ENCODE measurements at places on chromosomes 2 and 18.

GRCh38 chr2:104052356-104052755, 801.6 kb upstream of the POU3F3 start:
- DNase-seq = no peak

DNA sequence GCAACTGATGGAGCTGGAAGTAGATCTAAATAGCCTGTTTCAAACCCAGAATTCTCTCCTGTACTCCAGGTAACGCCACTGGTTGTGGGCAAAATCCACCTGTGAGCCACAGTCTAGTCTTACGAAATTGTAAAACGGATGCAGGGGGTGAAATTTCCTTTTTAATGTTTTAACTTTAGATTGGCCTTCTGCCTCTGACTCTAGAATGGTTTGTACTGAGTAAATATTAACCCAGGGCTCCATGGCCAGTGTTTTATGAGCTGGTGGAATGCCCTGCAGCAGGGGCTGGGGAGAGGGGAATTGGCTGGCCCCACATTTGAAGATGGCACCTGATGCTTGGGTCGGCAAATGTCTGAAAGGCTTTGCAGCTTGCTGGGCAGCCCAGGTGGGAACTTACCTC, 156.6 kb downstream of the MYCN start:
- peak; percentile 21 for DNase-seq

DNA sequence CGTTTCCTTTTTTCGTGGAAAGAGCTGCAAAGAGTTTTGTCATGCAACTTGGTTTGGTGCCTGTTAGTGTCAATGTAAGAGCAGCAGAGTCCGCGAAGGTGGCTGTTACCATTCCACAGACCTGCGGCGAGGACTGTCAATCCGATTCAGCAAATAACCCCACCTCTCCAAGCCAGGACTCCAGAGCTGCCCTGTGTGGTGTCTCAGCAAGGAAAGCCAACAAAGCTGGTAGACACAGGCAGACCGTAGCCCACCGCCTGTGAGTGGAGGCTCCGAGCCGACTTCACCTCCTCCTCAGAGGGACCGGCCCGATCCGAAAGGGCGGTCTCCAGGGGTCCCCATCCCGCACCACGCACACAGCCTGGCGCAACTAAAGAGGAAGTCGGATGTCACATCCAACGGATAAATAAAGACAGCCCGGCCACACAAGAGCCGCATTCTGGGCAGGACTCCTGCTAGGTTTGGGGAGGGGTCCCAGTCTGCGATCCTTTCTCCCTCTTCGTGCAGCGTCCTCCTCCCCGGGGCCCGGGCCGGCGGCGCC, 819 bp downstream of the ANKRD44 start:
- no peak for DNase-seq

GRCh38 chr2:177738461-177739235, 333.9 kb downstream of the PDE11A start:
- no peak for DNase-seq

DNA sequence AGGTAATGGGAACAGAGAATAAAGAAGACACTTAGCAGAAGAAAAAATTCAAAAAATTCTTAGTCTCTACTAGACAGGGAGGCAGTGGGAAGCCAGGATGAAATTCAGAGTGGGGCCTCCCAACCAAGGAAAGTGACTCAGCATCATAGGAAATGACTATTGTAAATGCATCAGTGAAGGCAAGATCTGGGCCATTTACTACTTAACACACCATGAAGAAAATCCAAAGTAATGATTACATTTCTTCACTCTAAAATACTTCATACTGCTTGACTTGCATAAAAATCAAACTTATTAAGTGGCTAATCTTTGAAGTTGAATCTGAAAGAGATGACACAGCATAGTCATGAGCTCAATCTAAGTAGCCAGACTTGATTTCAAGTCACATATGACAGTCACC, 405.8 kb upstream of the SLC39A10 start:
- no peak for DNase-seq

DNA sequence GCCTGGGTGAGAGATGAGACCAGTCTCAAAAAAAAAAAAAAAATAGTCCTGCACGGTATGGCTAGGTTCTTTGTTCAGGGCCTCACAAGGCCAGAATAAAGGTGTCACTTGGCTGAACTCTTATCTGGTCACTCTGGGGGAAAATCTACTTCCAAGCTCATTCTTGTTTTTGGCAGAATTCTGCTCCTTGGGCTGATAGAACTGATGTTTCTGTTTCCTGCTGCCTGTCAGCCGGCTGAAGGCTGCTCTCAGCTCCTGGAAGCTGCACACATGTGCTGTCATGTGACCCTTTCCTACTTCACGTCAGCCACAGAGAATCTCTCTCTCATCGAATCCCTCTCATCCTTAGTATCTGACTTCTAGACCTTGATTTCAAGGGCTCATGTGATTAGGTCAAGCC, 10.4 kb downstream of the CSRNP3 start:
- DNase-seq = no peak

DNA sequence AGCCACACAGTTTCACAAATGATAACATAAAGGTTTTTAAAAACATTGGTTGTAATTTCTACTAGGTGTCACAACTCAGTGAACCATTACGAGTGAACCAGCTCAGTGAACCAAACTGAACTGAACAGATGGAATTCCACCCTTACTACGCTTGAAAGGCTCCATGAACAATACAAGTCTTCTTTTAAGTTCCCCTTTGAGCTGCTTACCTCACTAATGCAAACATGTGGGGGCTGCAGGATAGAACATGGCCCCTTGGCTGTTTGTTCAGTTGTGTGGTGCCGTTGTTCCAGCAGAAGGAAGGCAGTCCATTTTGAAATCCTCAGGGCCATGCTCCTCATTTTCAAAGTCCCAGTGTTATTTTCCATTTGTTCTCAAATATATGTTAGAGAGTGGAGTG, 30.7 kb upstream of the KLHL14 start:
- no peak for DNase-seq

- no peak for DNase-seq
Observed at GRCh38 chr18:63588909-63589308, 1.8 kb downstream of the SERPINB13 start.

DNA sequence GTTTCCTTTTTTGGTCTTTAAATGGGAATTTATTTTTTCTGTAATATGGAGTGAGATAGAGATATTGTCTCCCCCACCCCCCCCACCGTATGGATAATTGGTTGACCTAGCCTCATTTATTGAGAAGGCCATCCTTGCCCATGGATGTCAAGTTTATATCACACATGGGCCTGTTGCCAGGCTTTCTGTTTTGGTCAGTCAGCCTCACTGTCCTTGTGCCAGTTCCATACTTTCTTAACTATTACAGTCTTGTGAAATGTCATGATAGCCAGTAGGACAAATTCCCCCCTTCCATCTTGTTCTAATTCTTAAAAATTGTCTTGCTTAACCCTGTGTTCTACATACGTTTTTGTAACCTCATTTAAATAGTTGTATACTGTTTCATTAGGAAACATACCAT, 12.5 kb downstream of the BABAM2 start:
- DNase-seq = no peak

DNA sequence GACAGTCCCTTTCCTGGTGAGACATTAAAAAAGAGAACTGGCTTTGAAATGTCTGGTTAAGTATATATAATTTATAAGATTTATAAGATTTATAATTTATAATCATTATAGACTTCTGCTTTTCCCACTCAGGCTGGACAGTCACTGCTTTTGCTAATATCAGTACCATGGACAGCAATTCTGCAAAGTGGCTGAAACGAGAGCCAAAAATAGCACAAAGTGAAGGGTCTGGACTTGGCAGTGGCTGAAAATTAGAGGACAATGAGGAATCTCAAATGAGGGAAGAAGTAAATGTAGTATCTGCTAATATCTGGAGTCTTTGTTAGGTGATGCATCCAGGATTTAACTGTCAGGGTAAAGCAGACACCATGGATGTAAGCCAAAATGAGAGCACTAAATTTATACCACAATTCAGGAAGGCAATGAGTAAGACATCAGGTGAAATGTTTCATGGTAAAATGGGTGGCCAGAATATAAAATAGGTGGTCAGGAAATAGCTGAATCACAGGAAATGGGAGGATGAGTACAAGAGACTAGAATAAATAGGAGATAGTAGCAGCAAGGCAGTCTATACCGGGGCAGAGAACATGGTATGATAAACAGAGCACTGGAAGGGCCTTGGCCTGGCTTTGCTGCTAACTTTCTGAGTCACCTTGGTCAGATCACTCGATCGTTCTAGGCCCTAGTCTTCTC, 39.6 kb upstream of the BOD1L2 start:
- DNase-seq = peak; percentile 4

DNA sequence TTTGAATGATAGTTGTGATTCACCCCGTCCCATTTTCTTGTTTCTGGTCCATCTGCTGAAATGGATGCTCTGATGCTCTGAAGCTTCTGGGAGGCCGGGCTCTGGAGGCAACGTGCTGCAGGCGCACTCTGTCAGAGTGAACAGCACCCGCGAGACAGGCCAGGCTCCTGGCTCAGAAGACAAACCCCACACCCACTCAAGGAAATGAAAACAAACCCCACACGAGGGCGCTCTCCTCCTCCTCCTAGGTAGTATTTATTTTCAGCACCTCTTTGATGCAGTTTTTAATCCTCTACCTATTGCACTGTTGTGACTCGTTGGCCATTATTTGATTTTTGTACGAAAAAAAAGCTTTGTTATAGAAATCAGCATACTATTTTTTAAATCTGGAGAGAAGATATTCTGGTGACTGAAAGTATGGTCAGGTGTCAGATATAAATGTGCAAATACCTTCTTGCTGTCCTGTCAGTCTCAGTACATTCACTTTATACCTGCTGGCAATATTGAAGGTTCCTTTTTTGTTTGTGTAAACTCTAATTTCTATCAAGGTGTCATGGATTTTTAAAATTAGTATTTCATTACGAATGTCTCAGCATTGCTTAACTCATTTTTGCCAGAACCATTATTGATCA, 10.3 kb upstream of the CHST10 start:
- peak; percentile 47 for DNase-seq

DNA sequence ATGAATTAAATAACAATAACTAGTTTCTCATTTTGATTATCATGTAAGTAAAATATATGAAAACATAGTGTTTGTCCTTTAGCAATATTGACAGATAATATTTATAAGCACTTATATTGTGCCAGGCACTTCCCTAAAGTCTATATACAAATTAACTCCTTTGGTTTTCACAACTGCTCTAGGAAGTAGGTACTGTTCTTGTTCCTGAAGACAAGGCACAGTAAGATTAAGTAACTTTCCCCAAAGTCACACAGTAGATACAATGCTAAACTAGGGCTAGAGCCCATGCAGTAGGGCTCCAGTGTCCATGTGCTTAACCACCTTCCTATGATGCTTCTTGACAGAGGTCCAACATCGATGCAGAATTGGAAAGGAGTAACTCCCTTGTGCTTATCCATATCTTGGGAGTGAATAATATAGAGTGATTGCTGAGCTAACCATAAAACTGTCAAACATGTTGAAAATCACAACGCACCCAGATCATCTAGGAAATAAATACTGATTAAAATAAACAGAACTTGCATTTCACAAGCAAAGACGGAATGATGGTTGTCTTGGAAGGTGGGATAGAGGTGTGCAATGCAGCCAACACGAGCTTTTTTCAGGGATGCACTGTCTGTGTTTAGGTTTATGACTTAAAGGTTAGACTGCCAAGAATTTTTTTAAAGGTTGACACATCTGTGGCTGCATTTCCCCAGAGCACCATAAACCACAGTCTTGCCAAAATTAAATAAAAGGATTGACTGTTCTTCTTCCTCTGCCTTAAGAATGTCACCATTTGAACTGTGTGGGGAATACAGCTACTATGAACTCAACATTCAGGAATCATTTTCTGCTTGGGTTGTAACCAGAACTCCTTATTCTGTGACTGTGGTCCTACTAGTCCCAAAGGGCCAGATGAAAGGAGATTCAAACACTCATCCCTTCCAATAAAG, 80.8 kb downstream of the ANKRD44 start:
- DNase-seq = peak; percentile 37

GRCh38 chr2:142868229-142868762, 9.2 kb upstream of the KYNU start:
- DNase-seq = no peak

DNA sequence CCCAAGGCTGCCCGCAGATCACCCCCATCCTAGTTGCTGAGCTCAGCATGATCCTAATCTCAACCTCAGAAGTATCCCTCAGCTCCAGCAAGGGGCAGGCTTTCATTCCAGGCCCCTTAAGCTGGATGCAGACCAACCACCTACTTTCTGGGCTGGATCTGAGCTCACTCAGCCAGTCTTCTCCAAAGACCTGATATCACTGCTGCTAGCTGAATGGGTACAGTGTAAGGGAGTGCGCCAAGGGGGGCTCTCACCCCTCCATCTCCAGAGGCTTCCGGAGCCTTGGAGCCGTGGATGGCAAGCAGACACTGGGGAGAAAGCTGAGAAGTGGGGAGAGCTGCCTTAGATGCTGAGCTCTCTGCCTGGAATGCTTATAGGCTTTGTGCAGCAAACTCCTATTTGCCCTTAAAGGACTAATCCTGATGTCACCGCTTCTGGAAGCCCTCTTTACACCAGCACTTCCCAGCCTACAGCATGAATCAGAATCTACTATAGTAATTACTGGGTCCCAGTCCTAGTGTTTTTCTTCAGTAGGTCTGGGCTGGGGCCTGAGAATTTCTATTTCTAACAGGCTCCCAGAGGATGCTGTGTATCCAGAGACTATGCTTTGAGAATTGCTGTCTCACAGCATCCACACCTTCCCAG, 31.0 kb downstream of the GYPC start:
- DNase-seq = no peak

DNA sequence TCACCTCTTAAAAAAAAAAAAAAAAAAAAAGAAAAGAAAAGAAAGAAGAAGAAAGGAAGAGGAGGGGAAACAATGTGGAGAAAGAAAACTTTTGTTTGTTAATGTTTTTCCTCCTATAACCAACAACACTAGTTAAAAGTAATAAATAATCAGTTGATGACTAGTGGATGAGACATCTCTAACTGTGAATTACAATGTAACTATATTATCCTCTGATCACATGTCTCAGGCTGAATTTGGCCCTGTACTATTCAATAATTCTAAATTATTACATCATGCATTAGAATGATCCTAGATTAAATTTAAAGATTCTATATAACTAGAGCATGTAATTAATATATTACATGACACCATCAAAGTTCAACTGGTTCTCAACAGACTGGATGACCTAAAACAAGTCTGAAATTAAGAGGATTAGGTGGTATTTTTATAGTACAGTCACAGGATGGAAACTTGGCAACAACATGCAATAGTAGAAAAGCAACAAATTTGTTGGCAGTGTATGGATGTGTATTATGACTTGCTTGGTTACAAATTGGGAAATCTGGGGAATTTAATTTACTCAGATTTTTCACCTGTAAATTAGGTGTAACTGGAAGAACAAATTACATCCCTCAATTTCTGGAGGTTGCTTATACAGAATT, 269.3 kb upstream of the SETBP1 start:
- no peak for DNase-seq
